Fibroblast of mammary gland (primary cell): ENCODE measurements at places on chromosomes 6 and 20.

DNA sequence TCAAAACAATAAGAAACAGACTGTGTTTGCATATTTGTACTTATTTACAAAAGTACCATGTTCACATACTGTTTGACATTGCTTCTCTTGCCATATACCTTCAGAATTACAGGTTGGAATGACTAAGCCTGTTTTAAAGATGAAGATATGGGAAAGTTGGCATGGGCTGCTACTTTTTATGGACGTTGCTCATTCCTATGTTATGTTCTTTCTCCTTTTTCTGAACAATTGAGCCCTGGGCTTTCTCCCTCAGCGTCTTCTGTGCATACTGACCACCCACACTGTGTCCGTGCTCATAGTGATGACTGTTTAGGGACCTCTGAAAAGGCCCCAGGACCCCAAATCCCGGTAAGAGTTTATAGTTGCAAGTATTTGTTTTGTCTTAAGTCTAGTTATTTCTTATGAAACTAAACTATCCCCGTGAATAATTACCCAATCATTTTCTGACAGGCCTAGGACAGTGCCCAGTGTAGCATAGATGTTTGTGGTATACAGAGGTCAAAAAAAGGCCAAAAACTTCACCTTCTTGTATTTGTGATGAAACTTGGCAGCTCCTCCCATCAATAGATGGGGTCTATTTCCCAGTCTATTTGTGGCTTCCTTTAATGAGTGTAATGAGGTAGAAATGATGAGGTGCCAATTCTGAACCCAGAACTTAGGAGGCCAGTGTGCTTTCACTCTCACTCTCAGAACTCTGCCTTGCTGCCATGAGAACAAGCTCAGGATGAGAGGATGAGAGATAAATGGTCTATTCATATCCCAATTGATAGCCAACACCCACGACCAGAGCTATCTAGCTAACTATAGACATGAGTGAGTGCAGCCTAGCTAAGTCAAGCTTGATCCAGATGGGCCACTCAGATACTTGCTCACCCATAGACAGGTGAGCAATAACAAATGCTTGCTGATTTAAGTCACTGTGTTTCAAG lies 40.9 kb downstream of the GSTA4 start:
- DNase-seq: no peak

- peak; percentile 68 for DNase-seq
These were observed 7.5 kb downstream of the NRSN2 start for GRCh38 chr20:354298-354977.

GRCh38 chr20:58550275-58551059 lies 35.3 kb upstream of the APCDD1L start:
- DNase-seq: peak; percentile 59

GRCh38 chr6:36824253-36824652 lies 15.0 kb downstream of the CPNE5 start:
- DNase-seq: no peak

- peak; percentile 44 for DNase-seq
These were observed 142.4 kb downstream of the LRFN2 start for GRCh38 chr6:40444811-40445210.

GRCh38 chr20:5046656-5047339 lies 45.5 kb upstream of the SLC23A2 start:
- DNase-seq: no peak

DNA sequence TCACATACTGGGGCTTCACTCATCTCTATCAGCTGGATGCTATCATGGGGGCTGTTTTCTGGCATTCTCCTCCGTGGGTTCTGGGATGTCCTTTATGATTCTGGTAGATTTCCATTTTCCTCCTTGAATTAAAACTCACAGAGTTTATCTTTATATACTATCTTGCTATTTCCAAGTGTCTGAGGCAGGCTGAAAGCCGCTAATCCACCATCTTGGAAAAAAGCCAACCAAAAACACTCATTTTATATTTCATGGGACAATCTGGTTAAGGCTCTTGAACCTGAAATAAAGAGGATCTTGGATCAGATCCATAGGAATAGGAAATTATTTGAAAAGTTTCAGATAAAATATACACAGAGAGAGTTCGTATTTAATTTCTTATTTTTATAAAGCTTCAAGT lies 86.0 kb downstream of the AFG1L start:
- no peak for DNase-seq
